ENCODE measurements at places on chromosomes 6 and 20. TPM values are rescaled to one million over a fixed set of nuclear protein-coding genes. Genes with fewer than 3 reads are reported as not detected.

EPB41L1 gene
- total RNA-seq, result 71.1 TPM

CAGE1 gene
- 0.10 TPM for total RNA-seq

TAP2 gene
- 18.7 TPM for total RNA-seq

CCN6 gene
- not detected for total RNA-seq

SLC35F1 gene
- total RNA-seq, result not detected

ZBTB46 gene
- 0.46 TPM for total RNA-seq

CAP2 gene
- total RNA-seq, result 12.2 TPM

HLA-G gene
- 0.13 TPM for total RNA-seq

MEP1A gene
- total RNA-seq, result not detected

WFDC12 gene
- not detected for total RNA-seq

FOXS1 gene
- total RNA-seq, result 0.46 TPM

PHACTR1 gene
- not detected for total RNA-seq

LST1 gene
- total RNA-seq, result not detected

LGSN gene
- total RNA-seq, result 3.8 TPM

PAX1 gene
- not detected for total RNA-seq

GJA1 gene
- total RNA-seq, result 50.3 TPM

PRND gene
- not detected for total RNA-seq

EPHA7 gene
- 0.05 TPM for total RNA-seq

PACRG gene
- not detected for total RNA-seq

PTCRA gene
- total RNA-seq, result not detected

VAPB gene
- 54.7 TPM for total RNA-seq

SIRPD gene
- not detected for total RNA-seq

C6orf141 gene
- 20.9 TPM for total RNA-seq

IYD gene
- total RNA-seq, result not detected

HRH3 gene
- total RNA-seq, result not detected

CYP21A2 gene
- total RNA-seq, result not detected

CD93 gene
- total RNA-seq, result not detected

ZBTB12 gene
- 4.2 TPM for total RNA-seq

ZC3H12D gene
- total RNA-seq, result 0.07 TPM
